Airway epithelial cell (primary cell): ENCODE measurements at places on chromosomes 16 and 17. TPM values are rescaled to one million over a fixed set of nuclear protein-coding genes. Genes with fewer than 3 reads are reported as not detected.

Gene SSTR5
- not detected in 2 replicates for total RNA-seq

Gene PRSS27
- total RNA-seq, result 4.4 and 5.3 TPM in 2 replicates

Gene SPPL2C
- not detected in 2 replicates for total RNA-seq

Gene HOXB13
- not detected in 2 replicates for total RNA-seq

Gene NPIPB5
- total RNA-seq, result 17.7 and 22.9 TPM in 2 replicates

Gene HID1
- total RNA-seq, result 3.8 and 9.2 TPM in 2 replicates

Gene HASPIN
- total RNA-seq, result 6.1 and 7.6 TPM in 2 replicates

Gene AANAT
- total RNA-seq, result not detected in 2 replicates

Gene NOXO1
- total RNA-seq, result 1.1 and 2.2 TPM in 2 replicates

Gene GLP2R
- total RNA-seq, result not detected in 2 replicates

Gene FGF11
- total RNA-seq, result 18.3 and 32.1 TPM in 2 replicates

Gene NOS2
- total RNA-seq, result not detected in 2 replicates

Gene TPSG1
- not detected in 2 replicates for total RNA-seq

Gene ADGRG3
- not detected in 2 replicates for total RNA-seq

Gene DBF4B
- 4.4 and 6.0 TPM in 2 replicates for total RNA-seq

Gene KRTAP3-1
- not detected in 2 replicates for total RNA-seq

Gene CHST6
- 1.3 and 1.5 TPM in 2 replicates for total RNA-seq

Gene TAC4
- total RNA-seq, result not detected in 2 replicates

Gene KRTAP2-1
- total RNA-seq, result not detected in 2 replicates
